ENCODE measurements at places on chromosomes 13 and 19.

DNA sequence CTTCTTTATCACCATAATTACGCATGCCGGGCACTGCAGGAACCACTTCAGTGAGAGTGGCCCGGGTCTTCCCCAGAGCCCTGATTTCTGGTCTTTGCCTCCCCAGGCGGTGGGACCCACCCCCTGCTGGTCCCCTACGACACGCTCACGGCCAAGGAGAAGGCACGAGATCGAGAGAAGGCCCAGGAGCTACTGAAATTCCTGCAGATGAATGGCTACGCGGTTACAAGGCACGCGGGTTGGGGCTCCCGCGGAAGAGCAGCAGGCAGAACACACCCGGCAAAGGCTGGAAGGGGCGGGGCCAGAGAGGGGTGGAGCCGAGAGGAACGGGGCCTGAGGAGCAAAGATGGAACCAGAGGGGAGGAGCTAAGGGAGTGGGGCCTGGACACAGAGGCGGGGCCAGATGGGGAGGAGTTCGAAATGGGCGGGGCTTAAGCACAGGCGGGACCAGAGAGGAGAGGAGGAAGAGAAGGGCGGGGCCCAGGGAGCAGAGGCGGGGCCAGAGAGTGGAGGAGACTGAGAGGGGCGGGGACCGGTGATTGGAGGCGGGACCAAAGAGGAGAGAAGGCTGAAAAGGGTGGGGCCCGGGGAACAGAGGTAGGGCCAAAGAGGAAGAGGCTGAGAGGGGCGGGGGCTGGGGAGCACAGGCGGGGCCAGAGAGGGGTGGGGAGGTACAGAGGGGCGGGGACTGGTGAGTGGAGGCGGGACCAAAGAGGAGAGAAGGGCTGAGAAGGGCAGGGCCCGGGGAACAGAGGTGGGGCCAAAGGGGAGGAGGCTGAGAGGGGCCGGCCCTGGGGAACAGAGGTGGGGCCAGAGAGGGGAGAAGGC is 73.4 kb downstream of the RYR1 start:
- peak; percentile 53 for DNase-seq

DNA sequence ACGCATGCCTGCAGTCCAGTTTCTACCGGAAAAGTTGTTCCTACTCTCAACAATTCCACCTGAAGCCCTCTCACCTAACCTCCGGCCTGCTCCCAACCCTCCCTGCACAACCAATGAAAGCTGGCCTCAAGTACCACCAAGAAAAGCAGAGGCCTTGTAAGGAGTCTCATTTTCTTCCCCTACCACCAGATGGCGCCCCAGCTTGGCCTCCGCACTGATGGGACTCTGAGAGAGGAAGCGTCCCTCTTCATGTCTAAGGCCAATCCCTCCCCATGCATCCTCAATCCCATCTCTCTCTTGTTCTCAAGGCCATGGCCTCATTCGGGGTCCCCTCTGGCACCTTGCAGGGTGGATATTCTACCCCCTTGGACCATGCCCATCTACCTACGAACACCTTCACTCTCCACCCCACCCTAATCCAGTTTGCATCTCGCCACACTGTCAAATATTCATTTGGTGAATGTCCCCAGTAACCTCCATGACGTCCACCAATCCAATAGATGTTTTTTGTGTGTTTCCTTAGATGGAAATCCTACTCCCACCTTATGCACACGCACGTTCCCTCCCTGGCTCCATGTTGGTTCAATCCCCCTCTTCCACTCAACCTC is 412.8 kb downstream of the ZNF536 start:
- DNase-seq, result peak; percentile 22

DNA sequence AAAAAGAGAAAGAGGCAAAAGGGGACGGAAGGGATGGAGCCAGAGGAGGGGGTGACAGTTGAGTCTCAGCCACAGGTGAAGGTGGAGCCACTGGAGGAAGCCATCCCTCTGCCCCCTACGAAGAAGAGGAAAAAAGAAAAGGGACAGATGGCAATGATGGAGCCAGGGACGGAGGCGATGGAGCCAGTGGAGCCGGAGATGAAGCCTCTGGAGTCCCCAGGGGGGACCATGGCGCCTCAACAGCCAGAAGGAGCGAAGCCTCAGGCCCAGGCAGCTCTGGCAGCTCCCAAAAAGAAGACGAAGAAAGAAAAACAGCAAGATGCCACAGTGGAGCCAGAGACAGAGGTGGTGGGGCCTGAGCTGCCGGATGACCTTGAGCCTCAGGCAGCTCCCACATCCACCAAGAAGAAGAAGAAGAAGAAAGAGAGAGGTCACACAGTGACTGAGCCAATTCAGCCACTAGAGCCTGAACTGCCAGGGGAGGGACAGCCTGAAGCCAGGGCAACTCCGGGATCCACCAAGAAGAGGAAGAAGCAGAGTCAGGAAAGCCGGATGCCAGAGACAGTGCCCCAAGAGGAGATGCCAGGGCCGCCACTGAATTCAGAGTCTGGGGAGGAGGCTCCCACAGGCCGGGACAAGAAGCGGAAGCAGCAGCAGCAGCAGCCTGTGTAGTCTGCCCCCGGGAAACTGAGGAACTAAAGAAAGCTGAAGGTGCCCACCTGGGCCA is 2.5 kb downstream of the POLR1G start:
- DNase-seq, result no peak

DNA sequence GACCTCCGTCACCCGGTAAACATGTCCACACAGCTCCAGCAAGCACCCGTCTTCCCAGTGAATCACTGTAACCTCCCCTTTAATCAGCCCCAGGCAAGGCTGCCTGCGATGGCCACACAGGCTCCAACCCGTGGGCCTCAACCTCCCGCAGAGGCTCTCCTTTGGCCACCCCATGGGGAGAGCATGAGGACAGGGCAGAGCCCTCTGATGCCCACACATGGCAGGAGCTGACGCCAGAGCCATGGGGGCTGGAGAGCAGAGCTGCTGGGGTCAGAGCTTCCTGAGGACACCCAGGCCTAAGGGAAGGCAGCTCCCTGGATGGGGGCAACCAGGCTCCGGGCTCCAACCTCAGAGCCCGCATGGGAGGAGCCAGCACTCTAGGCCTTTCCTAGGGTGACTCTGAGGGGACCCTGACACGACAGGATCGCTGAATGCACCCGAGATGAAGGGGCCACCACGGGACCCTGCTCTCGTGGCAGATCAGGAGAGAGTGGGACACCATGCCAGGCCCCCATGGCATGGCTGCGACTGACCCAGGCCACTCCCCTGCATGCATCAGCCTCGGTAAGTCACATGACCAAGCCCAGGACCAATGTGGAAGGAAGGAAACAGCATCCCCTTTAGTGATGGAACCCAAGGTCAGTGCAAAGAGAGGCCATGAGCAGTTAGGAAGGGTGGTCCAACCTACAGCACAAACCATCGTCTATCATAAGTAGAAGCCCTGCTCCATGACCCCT is 9.0 kb upstream of the CEACAM5 start:
- DNase-seq, result no peak

GRCh38 chr19:38684078-38684861 is 36.8 kb downstream of the ACTN4 start:
- peak; percentile 95 for DNase-seq

DNA sequence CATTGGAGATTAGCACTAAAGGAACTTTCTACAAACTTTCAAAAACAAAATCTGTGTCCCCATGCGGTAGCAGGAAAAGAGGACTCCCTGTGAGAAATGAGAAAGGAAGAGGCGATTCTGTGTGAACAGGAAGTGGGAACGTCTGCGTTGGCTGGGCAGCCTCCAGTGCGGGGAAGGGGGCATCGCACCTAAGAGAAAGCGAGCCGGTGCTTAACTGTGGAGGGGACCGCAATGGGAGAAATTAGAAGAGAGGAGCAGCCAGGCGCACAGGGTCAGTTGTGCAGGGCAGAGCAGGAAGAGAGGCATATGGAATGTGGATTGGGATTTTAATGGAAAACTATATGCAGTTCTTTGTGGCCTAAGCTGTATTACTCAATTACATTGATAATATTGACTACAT is 77.4 kb upstream of the DOCK9 start:
- DNase-seq, result no peak

GRCh38 chr13:114203536-114203935 is 24.5 kb downstream of the CFAP97D2 start:
- no peak for DNase-seq

- peak; percentile 20 for DNase-seq
Measured at GRCh38 chr13:98026457-98026857, 73.0 kb downstream of the IPO5 start.

- peak; percentile 7 for DNase-seq
Measured at GRCh38 chr13:72403396-72404010, 323.9 kb downstream of the MZT1 start.

DNA sequence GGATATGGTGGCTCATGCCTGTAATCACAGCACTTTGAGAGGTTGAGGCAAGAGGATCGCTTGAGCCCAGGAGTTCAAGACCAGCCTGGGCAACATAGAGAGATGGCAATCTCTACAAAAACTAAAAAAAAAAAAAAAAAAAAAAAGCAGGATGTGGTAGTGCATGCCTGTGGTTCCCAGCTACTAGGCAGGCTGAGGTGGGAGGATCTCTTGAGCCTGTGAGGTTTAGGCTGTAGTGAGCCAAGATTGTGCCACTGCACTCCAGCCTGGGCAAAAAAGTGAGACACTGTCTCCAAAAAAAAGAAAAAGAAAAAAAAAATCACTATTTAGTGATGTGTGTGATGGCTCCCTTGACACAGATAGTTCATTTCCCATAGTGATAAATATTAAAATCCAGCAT is 365.0 kb upstream of the NBEA start:
- peak; percentile 33 for DNase-seq

Measured in adipocyte (in vitro differentiated cells).